GM12865 (cell line): ENCODE measurements at places on chromosomes 1 and 21.

- no peak for DNase-seq
These were observed 15.6 kb downstream of the RHBG start for GRCh38 chr1:156384658-156385057.

DNA sequence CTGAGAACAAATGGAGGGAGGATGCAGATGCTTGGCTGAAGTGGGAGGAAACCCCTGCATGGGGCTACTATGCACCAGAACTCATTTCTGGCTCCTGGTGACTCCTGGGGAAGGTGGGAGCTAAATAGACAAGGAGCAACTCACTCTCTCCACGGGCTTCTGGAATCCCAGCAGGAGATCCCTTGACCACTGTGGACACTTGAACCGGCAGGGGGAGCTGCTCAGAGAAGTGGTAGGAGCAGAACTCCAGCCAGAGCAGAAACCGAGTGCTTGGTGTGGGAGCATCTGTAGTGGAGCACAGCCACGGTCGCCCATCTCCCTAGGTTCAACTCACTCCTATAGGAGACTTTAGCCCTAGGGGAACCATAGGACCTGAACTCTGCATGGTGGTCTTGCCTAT is 205.6 kb upstream of the GJB5 start:
- DNase-seq = peak; percentile 26

GRCh38 chr21:26199456-26199855 is 28.9 kb upstream of the APP start:
- DNase-seq = no peak

GRCh38 chr1:233482388-233482787 is 131.5 kb upstream of the KCNK1 start:
- DNase-seq = no peak

DNA sequence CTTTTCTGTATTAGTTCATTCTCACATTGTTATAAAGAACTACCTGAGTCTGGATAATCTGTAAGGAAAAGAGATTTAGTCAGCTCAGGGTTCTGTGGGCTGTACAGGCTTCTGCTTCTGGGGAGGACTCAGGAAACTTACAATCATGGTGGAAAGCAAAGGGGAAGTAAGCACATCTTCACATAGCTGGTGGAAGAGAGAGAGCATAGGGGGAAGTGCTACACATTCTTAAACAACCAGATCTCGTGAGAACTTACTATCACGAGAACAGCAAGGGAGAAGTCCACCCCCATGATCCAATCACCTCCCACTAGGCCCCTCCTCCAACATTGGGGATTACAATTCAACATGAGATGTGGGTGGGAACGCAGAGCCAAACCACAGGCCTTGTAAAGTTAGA is 37.9 kb upstream of the AHCTF1 start:
- DNase-seq = no peak

- peak; percentile 67 for DNase-seq
These were observed 582 bp downstream of the SLC37A1 start for GRCh38 chr21:42513985-42514882.

DNA sequence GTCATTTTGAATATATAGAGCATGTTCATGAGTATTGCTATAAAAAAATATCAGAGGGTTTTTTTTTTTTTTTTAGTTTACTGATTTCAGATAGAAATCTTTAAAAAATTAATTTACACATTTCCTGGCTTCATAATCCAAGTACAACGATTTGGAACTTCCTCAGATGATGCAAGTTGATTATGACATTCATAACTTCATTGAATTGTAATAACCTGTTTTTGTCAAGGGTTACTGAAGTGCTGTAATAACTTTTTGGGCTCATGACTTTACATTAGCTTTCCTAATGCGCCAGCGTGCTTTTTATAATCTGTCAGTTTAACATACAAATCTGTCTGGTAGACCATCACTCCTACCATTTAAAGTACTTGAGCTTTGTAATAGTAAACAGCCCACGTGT is 81.3 kb downstream of the SASS6 start:
- DNase-seq = no peak

DNA sequence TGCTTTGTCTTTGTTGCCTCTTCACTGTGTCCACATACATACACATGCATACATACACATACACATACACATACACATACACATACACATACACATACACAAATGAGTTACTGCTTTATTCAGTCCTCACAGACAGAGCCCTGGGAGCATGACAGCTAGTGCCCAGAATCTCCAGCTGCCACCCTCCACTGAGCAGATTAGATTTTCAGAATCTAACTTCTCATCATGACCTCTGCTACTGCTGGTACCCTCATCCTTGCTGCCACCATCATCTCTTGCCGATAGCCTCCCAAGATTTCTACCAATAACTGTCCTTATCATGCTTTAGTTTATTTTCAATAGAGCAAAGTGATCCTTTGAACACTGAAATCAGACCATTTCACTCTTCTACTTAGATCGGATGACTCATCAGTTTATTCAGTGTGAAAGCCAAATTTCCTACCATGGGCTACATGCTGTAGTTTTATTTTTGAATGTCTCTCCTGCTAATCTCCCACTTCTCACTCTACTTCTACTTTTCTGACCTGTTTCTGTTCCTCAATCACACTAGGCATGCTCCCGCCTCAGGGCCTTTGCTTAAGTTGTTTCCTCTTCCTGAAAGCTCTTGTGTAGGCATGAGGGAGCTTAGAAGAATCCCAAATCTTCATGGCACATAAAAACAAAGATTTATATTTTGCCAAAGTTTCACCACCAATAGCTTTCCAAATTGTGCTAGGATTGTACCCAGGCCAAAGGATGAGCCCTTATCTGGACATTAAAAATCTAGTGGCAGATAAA is 43.0 kb downstream of the ATP6V1G3 start:
- DNase-seq = peak; percentile 19

DNA sequence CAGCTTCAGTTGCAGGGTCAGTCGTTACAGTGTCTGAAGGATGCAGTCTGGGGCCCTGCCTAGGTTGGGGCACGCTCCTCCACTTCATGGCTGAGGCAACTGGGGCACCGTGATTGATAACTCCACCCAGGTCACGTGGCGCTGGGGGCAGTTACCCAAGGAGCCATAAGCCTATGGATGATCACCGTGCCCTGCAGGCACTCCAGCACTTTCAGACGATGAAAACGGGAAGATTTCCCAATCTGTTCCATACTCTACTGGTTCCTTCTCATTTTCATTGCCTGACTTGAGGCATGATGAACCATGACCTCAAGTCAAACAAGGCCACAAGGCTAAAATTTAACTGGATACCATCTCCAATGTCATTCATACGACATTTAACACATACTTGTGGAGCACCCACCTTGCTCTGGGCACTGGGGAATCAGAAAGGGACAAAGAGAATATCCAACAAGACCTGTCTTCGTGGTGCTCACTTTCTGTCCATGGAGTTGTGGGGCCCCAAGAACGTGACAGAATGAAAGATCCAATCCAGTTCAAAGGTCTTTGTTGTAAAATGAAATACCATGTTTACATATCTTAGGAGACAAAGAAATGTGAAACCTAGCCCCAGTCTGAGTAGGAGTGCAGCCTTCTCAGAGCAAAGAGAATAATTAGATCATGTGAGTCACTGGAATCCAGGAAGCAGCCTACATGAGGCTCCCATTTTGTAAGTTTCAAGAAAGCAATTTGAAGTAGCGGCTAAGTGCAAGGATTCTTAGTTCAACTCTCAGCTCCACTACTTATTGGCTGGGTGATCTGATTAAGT is 39.4 kb upstream of the SPOCD1 start:
- no peak for DNase-seq

DNA sequence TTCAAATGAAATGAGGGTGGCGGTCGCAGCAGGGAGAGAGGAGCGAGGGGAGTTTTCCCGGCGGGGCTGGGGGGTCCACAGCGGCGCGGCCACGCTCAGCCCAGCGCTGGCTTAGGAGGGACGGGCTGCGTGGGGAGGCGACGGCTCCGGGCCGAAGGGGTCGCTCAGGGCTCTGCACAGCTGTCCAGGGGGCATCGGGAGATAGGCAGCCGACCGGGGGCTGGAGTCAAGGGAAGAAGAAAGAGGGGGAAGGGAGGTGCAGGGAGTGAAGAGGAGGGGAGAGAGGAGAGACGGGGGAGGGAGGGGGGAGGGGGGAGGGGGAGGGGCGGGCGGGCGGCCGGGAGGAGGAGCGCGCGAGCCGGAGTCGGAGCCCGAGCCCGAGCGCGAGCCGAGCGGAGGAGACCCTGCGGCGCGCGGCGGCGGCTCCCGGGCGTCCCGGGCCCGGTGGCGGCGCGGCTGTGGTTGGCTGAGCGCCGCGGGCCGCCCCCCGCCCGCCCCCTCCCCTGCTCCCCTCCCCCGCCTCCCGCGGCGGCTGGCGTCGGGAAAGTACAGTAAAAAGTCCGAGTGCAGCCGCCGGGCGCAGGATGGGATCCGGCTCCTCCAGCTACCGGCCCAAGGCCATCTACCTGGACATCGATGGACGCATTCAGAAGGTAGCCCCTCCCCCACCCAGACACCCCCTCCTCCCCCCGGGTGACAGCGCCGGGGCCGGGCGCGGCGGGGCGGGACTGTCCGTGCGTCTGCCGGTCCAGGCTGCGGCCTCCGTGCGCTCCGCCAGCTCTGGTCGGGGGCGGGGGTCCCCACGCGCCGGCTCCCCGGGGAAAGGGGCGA is at the start of gene PDE9A:
TSS of gene PDE9A (plus strand) at position 391 of the 831 bp plus-strand sequence. CDS start at position 585, 194 bp downstream.
- DNase-seq = no peak

GRCh38 chr1:228862542-228863505 is 127.5 kb downstream of the RHOU start:
- DNase-seq = no peak

DNA sequence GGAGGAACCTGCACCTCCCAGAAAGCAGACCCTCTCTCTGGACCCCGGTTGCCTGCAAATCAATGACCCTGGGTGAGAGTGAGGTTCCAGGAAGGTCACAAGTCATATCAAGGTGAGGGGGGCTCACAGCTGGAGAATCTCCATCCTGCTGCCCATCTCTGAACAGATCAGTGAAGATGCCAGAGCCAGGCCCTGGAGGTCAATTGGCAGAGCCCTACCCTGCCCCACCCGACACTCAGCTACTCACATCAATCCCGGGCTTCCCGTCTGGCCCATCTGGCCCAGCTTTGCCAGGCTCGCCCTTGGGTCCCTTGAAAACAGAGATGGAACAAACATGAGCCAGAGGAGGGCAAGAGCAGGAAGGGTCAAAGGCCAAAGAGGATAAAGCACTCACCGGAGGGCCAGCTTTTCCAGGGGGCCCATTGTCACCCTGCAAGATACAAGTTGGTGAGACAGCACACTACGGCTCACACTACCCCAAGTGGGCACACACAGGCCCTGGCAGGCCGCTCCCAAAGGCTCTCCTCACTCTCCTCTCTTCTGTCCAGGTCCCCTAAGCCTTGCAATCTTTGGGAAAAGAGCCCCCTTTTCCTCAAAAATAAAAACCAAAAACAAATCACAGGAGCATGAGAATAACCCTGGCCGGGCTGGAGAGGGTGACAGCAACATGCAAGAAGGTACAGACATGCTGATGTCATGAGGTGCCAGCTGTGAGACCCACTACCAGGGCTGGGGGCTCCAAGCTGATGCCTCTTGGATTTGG is 2.9 kb downstream of the COL9A2 start:
- no peak for DNase-seq

- DNase-seq = peak; percentile 77
These were observed 21.7 kb upstream of the VASH2 start for GRCh38 chr1:212928323-212929291.

GRCh38 chr21:41426676-41427404 is 801 bp downstream of the MX1 start:
- peak; percentile 54 for DNase-seq

DNA sequence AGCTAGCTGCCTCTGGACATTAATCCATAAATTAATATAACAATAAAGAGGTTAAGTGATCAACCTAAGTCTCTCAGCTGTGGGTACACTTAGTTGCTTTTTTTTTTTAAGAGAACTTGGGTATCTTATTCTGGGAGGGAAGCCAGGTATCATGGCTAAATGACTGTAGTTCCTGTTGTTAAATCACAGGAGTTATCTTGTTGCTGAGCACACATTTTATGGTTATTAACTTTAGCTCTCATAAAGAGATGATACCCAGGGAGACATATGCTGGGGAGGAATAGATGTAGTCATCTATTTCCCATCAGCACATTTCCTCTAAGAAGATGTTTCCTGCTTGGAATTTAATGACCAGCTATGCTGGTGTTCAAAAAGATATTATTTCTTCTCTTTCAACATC is 227.8 kb downstream of the PTGER3 start:
- DNase-seq = no peak

DNA sequence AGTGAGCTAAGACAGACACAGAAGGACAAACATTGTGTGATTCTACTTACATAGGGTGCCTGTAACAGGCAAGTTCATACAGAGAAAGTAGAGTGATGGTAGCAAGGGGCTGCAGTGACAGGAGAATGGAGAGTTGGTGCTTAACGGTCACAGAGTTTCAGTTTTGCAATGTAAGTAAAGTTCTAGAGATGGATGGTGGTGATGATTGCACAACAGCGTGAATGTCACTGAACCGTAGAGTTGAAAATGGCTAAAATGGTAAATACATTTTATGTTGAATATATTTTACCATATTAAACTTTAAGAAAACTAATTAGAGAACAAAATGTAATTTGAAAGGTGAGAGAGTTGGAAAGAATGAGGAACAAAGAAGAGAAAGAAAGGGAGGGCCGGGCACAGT is 8.7 kb downstream of the CFAP107 start:
- DNase-seq = peak; percentile 2

- no peak for DNase-seq
These were observed 11.5 kb downstream of the ZNF697 start for GRCh38 chr1:119636491-119637089.

- DNase-seq = no peak
These were observed 115.3 kb downstream of the C1orf21 start for GRCh38 chr1:184502161-184502560.

DNA sequence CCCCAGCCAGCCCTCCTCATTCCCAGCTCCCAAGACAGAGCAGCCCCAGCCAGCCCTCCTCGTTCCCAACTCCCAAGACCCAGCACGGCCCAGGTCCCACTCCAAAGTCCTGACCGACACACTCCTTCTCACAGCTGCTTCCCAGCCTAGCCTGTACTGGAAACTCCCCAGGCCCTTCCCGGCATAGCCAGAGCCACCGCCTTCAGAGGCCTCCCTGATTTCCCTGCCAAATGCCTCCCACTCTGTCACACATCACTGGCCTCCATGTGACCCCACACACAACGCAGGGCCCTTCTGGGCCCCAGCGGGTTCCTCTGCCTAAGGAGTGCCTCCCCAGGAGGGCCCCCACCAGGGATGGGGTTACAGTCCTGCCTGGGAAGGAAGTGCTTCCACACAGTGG is 2.8 kb downstream of the UBE2J2 start:
- no peak for DNase-seq

GRCh38 chr1:165851034-165851658 is 23.7 kb downstream of the UCK2 start:
- peak; percentile 74 for DNase-seq
